ENCODE measurements at places on chromosomes 6 and 20.

- no peak for DNase-seq
Observed at GRCh38 chr6:148440877-148441453, 98.3 kb downstream of the SASH1 start.

DNA sequence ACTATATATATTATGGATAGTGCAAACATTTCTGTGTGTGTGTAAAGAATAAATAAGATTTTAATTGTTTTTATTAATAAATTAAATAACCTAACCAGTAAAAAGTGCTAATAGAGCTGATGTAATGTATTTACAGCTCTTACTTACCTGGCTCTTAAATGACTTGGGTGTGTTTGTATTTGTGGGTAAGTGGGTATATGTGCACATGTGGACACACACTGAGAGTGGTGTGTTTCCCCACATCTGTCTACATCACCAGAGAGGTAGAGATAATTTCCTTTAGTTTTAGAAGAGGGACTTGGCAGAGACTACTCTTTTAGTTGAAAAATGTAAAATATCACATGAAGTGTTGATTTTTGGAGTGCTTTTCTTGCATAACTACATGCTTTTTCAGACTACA, 76.0 kb downstream of the UST start:
- no peak for DNase-seq

DNA sequence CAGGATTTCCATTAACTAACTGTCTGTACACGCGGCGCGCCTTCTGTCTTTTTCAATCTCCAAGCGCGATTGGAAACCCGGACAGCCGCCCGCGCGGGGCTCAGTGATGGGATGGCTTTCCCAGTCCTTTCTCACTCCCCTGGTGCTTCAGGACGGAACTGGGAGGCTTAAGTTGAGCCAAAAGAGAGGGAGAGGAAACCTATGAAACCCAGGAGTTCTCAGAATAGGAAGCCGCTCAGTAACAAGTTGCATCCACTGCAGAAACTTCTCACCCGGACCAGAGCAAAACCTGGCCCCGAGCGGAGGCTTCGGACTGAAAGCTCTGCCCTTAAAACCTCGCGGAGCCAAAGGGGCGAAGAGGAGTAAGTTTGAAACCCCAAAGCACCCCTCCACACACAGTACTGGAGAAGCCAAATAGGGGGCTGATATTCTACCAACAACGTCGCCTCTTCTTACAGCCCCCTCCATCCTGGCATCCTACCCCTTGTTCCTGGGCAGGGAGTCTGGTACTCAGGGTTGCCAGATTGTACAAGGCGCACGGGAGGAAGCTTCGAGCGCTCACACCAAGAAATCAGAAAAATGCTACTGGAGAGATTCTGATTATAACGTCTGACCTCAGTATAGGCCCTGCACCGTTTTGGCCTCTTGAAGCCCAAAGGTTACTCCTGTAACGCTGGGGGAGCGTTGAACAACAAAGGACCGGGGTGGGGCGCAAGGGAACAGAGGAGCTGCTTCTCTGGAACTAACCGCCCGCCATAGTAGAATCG, 906 bp upstream of the COL12A1 start:
- DNase-seq = no peak

DNA sequence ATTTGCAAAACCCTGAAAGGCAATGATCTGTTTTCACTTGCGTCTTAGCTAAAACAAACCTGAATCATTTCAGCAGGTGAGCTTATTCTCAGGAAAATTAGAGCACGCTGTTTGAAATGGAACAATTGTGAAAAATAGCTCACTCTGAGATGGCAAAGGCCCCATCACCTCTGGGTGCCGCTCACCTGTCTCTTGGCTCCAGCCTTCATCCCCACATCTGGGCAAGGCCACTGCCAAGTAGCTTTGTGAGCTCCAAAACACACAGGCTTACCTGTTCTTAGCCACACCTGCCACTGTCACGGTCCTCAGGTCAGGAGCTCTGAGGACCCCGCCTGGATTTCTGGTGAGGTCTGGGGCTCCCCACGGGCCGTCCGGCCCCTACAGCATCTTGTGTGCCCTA, 66.7 kb downstream of the SMOC2 start:
- no peak for DNase-seq

DNA sequence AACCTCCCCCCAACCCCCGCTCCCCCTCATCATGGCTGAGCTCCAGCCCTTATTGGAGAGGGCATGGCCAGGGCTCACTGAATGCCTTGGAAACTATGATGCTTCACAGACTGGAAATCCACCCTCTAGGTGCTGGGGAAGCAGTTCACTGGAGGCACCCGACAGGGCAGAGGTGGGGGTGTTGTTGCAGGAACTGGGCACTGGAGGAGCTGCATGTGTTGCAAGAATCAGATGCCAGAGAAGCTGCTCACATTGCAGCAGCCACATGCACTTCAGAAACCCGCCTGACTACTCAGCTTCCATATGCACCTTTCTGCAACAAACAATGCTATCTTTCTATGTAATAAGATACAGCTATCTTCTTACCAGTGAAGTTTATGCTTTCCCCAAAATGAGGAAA, 7.9 kb upstream of the TBPL1 start:
- no peak for DNase-seq

DNA sequence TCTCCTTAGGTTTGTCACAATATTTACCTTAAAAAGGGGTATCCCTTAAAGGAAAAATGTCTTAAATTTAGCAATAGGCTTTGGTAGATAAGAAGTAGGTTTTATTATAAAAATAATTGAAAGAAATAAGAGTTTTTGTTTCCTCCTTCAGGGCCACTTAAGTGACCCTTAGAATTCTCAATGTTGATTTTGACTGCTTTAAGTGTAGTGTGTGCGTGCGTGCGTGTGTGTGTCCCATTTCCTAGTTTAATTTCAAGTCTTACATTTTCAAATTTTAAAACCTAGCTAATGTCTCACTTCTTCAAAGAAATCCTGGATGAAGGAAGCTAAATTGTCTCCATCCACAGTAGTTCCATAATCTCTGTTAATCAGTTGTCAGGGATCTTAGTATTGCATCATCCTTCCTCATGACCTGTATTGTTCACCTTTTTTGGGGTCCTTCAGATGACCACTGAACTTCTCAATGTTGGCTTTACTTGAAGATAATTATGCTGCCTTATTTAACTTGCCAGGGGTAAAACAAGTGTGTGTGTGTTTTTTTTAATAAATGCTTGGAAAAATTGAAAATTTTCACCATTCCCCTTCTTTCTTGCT, 50.7 kb upstream of the TFB1M start:
- no peak for DNase-seq

DNA sequence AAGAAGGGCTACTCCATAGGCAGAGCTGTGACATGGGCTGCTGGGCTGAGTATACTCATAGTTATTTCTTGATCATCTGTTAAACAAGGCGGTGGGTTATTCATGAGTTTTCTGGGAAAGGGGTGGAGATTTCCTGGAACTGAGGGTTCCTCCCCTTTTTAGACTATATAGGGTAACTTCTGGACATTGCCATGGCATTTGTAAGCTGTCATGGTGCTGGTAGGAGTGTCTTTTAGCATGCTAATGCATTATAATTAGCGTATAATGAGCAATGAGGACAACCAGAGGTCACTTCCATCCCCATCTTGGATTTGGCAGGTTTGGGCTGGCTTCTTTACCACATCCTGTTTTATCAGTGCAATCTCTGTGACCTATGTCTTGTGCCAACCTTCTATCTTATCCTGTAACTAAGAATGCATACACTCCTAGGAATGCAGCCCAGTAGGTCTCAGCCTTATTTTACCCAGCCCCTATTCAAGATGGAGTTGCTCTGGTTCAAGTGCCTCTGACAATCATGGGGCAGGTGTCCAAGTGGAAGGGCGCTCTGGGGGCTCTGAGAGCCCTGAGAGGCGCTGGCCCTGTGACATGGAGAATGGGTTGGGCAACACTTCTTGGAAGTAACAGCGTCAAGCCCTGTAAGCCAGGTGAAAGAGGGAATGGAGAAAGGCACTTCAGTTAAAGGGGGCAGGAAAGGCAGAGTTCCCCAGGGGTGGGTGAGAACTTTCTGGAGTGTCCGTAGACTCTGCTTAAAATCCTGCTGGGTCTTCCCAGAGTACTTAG, 354.2 kb upstream of the SULF2 start:
- no peak for DNase-seq

- DNase-seq = no peak
Observed at GRCh38 chr6:28005152-28005890, 48.3 kb downstream of the OR2B6 start.

- no peak for DNase-seq
Observed at GRCh38 chr20:47389867-47390347, 33.4 kb upstream of the ZMYND8 start.
